Left lobe of liver (tissue), 2 donors: ENCODE measurements at places on chromosomes 12 and 14. TPM values are rescaled to one million over a fixed set of nuclear protein-coding genes. Genes with fewer than 3 reads are reported as not detected.

THAP2 gene
- 1.4 TPM for total RNA-seq

GRCh38 chr12:51961834-51962233 is 10.3 kb downstream of the ACVR1B start:
- no peak for DNase-seq

- DNase-seq, result no peak
Observed at GRCh38 chr12:85440271-85440670, 160.3 kb downstream of the ALX1 start.

DHH gene
- total RNA-seq, result not detected

- no peak for DNase-seq
Observed at GRCh38 chr14:28298156-28298555, 468.4 kb upstream of the FOXG1 start.

GRCh38 chr14:97331526-97331925 is 534.3 kb downstream of the VRK1 start:
- DNase-seq, result no peak

DNA sequence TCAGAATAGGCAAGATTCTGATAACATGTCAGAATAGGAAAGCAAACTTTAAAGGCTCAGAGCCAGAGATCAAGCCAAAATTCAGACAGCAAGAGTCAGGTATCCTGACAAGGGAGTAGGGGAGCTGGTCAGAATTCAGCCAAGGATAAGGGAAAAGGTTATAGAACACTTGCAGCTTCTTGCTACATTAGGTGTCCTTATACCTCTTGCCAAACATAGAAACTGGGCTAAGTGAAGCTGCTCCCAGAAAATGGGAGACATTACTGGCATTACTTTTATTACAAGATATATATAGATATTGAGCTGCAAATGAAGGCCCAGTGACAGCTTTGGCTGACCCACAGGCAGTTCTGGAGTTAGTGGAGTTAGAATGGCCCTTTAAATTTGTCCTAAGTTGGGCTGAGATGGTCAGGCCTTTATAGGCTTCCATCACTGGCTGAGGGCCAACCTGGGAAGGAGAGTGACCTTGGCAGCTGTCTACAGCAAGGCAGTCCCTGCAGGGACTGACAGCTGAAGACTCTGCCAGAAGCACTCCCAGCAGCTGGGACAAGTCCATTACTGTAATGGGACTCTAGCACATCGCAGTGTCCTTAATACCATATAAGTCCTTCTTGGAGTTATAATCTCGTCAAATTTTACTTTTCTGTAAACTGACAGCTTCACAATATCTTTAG is 83.0 kb downstream of the LRRC9 start:
- DNase-seq, result peak; percentile 90

DNA sequence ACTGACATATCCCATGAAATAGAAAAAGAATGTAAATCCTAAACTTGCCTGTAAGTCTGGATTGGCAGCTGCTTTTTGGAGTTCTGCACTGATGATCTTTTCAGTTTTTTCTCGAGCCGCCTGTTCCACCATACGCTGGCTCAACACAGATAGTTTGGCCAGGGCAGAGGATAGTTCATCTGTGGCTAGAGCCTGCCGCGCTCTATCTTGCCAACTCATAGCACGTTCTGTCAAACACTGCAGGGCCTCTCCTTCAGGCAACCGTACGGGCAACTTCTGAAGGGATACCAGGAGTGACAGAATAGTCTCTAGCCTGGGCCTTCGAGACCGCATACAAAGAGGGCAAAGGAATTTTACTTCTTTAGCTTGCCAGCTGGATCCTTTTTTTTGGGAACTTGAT is 44.8 kb upstream of the SLC6A13 start:
- DNase-seq, result no peak
